ENCODE measurements at places on chromosomes 1 and 21.
A peak's percentile ranks its signal among the peaks of the same experiment; 100 is the strongest.

GRCh38 chr1:220991506-220991905 is 112.3 kb downstream of the HLX start:
- DNase-seq, result no peak

- no peak for DNase-seq
Measured at GRCh38 chr1:222618880-222619596, 1.1 kb downstream of the MIA3 start.

GRCh38 chr1:91501523-91501851 is 836 bp downstream of the CDC7 start:
- no peak for DNase-seq

GRCh38 chr1:214438075-214438474 is 113.3 kb downstream of the PTPN14 start:
- no peak for DNase-seq

DNA sequence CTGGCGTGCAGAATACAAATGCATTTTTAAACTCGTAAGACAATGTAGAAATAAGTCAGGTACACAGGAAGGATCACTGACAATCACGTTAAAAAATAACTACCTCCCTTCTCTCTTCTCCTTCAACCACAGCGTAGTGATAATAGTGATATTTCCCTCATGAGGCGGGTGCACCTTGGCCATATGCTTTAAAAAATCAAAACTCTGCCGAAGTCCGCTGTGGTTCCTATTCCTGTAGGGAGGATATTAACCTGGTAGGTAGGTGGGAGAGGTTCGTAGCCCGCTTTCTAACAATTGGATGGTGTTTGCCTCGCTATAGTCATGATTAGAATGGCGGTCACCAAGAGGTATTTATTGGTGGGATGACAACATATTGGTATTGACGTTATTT is 732 bp downstream of the GREM2 start:
- DNase-seq, result no peak

DNA sequence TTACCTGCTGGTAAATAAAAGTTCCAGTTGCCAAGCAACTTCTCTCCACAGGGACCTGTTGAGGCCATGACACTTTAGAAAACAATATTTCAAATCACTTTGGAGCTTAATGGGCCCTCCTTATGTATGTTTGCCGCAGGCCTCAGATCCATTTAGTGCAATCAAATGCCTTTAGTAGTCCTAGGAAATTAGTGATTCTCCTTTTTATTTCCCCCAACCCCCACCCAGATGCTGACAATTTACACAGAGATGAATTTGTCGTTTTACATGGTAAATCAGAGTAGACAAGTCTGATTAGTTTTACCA is 83.6 kb downstream of the CLIC4 start:
- DNase-seq, result no peak

DNA sequence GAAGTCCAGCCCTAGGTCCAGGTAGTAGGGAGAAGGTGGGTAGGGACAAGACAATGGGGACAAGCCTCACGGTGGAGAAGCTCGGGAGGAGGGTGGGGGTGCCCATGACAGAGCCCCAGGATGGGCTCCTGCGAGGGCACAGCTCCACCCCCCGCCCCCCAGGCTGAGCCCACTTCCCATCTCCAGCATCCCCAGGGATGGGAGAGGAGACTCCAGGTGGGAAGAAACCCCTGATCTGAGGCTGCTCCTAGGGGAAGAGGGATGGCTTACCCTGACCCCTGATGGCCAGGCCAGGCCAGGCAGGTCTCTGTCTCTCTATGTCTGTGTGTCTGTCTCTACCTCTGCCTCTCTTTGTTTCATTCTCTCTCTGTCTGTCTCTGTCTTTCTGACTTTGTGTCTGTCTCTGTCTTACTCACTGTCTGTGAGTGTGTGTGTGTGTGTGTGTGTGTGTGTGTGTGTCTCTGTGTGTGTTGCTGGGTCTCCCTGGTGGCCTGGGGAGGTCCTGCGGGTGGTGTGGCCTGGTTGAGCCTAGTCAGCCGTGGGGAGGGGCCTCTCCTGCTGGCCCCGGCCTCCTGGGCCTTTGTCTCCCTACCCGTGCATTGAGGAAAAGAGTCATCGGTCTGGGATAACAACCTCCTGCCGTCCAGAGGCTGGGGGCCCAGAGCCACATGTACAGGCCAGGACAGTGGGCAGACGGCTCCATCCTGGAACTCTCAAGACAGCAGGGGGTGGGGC is 45.7 kb downstream of the WNT9A start:
- peak; percentile 17 for DNase-seq

GRCh38 chr1:244968471-244968871 is 104.1 kb upstream of the HNRNPU start:
- DNase-seq, result no peak

DNA sequence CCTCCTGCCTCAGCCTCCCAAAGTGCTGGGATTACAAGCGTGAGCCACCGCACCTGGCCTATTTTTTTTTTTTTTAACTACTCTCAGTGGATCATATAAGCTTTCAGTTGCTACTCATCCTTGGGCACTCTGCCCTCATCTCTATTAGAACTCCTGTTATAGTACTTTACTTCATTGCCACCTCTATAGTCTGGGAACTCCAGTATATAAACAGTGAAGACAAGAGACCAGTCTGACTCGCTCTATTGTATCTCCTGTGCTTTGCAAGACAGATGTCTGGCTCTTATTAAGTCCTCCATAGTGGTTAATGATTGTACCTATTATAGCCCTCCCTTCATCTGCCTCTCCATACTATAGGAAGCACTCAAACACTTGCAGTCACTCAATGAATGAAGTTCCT is 15.1 kb downstream of the KHDRBS1 start:
- no peak for DNase-seq

DNA sequence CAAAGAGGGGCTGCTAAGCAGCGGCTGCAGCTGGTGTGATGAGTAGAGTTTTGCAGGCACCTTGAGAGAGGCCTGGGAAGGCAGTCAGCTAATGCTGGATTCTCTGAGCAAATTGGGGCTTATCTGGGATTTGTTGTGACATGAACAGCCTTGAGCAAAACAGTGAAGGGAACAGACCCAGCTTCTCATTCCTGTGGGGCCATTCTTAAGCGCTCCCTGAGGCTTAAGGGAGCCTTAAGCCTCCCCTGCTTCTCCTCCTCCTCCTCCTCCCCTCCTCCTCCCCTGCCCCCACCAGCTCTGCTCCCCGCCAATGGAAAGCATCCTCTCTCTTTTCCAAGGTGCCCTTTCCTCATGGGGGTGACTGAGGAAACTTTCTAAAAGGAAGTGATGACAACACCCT is 21.3 kb downstream of the HMGCS2 start:
- DNase-seq, result no peak
